RKO (cell line): ENCODE measurements at places on chromosomes 3 and 15.

DNA sequence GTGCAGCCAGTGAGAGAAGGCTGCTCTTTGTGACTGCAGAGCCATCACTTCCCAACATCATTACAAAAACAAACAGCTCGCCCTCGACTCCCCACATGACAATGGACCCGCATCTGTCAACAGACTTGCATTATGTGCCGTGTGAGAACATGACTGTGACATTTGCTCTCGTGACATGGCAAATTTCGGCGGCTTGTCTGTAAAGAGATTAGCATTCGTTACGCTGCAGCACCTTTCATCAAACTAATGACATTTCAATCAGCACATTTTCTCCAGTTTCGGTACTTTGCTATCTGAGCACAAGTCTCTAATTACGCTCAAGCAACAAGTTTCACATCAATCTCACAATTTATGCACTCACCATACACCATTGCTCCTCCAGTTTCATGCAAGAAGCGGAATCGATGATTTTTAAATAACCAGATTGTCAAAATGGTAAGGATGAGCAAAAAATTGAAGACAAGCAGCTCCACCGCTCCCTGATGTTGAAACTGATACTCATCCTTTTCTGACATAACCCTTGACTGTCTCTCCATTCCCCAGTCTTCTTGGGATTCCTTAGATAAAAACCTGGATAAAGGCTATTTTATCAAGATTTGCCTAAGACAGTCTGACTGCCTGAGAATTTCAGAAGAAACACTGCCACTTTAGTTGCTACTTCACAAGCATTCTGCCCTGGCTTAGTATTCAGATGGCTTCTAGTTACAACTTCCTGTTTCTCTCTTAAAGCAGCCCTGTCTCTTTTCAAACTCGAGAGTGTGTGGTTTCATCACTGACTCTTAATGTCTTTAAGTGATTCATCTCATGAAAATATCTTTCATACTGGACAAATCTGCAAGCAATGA, at the start of gene SLC9A9:
Gene SLC9A9, minus strand, starts transcription at position 682 of the 845 bp plus-strand sequence. Its CDS starts 146 bp downstream, at position 536.
- DNase-seq: peak; percentile 35

DNA sequence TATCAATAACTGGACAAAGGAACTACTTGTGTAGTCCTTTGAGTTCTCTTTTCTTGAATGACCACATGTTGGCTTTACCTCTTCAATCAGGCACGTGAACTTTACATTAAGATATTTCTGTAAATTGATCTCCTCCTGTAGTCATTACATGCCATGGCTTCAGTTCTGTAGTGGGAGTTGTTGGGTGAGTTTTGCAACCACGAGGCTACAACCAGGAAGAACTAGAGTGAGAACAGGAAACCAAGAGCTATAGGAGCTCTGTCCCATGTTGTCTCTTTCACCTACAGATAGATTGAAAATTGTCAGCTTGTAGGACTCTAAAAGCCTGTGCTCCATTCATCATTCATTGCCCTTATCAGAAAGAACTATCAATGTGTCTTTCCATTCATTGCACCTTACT, 2.0 kb downstream of the RSRC1 start:
- DNase-seq: no peak

DNA sequence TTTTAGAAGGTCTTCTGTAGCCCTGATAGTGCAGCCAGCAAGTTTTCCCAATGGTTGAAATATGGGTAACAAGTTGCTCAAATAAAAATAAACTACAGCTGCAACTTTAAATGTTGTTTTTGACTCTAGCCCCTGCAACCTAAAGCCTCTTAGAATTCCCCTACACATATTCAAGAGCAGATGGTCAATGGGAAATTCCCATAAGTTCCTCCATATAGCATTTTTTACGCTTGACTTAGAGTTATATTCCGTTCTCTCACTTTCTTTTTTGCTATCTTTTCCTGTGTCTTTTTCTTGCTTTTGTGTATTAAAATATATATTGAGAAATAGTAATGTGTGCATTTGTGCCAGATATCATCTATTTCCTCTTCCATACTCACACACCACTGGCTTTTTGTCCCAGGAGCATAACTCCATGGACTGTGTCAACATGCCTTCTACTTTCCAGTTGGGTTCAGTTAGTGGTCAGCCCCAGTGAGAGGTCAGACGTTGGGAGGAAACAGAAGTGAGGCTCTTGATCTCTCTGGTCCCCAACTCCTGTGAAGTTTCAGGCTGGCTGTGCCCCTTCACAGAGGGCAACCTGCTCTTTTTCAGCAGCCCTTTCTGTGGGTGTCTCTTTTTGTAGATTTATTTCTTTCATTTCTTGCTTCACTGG, 63.3 kb upstream of the TP63 start:
- no peak for DNase-seq

- DNase-seq: no peak
These were observed 637 bp upstream of the CCNDBP1 start for GRCh38 chr15:43184407-43185124.

- no peak for DNase-seq
These were observed 84.9 kb upstream of the SKOR1 start for GRCh38 chr15:67740405-67740804.

GRCh38 chr3:30455840-30456239, 150.6 kb upstream of the TGFBR2 start:
- no peak for DNase-seq

- no peak for DNase-seq
These were observed 15.2 kb upstream of the TMEM212 start for GRCh38 chr3:171827836-171828458.

GRCh38 chr3:81382470-81382869, 379.0 kb downstream of the GBE1 start:
- no peak for DNase-seq

GRCh38 chr3:159266779-159267178, 464.9 kb downstream of the MFSD1 start:
- DNase-seq: peak; percentile 14

DNA sequence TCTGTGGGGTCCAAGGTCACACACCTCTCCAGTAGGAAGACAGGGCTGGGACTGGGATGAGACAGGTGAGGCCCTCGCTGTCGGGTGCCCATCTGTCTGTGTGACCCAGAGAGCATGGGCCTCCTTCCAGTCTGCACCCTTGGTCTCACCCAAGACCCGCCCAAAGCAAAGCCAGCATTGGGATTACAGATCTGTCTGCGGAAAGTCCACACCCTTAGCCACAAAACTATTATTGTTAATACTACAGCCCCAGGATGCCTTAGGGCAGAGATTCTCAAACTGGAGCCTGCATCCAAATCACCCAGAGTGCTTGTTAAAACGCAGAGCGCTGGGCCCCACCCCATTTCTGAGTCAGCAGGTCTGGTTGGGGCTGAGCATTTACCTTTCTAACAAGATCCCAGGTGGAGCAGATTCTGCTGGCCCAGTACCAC, 58.5 kb upstream of the ZNF148 start:
- no peak for DNase-seq

DNA sequence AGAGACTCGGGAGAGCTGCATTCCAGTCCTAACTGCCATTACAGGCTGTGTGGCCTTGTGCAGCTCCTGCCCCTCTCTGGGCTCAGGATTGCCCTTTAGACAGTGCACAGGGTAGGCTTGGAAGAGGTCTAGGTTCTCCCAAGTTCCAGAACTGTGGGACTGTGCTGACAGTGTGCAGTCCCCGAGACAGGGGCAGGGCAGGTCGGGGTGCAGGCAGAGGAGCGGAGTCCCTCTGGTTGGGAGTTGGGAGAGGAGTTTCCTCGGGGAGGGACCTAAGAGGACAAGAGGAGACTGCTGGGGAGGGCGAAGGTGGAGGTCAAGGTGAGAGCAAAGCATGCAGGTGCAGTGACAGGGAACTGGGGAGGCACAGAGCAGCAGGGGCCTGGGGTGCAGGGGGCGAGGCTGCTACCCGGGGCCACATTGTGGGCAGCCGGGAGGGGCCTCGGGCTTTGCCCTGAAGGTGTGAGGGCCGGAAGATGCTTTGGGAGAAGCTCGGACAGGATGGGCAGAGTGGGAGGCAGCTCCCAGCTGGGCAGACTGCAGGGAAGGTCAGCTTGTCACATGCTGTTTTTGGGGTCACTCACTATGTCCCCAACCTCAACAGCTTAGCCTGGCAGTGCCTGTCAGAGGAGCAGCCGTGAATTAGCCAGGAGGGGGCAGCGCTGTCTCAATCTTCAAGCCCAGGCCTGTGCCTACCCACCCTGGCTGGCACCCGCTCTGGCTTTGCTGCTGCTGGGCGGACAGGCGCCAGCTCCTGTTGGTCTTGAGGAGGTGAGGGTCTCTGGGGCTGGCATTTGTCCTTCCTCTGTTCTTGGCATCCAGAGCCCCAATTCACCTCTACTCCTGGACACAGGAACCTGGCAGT, 15.4 kb upstream of the CSPG4 start:
- DNase-seq: peak; percentile 43

- no peak for DNase-seq
These were observed 2.8 kb downstream of the HES1 start for GRCh38 chr3:194138732-194139070.

DNA sequence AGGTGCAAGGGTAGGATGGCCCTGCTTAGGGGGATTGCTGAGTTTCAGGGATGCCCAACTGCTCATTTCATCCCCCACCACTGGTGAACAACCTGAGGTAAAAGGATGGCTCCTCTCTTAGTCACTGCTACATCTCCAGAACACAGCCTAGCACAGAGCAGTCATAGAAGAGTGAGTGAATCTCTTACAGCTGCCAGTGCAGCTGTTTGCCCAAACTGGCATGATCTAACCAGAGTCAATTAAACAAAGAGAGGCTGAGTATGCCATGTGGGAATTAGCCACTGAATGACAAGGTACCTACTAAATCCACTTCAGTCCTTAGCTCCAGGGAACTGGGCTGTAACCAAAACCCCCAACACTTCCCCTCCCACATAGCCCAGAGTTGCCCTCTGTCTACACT, 6.8 kb upstream of the NCKIPSD start:
- DNase-seq: no peak

GRCh38 chr3:13768453-13768852, 111.4 kb downstream of the WNT7A start:
- no peak for DNase-seq

DNA sequence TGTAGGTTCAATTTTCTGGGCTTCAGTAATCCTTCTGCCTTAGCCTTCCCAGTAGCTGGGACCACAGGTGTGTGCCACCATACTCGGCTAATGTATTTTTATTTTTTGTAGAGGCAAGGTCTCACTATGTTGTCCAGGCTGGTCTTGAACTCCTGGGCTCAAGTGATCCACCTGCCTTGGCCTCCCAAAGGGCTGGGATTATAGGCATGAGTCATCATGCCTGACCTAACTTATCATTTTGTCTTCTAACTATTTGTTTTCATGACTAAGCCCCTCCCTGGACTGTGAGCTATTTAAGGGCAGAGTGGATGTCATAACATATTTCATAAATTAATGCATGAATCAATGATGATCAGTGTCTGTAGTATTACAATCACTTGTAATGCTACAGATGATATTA, 56.1 kb upstream of the PIAS1 start:
- peak; percentile 48 for DNase-seq

DNA sequence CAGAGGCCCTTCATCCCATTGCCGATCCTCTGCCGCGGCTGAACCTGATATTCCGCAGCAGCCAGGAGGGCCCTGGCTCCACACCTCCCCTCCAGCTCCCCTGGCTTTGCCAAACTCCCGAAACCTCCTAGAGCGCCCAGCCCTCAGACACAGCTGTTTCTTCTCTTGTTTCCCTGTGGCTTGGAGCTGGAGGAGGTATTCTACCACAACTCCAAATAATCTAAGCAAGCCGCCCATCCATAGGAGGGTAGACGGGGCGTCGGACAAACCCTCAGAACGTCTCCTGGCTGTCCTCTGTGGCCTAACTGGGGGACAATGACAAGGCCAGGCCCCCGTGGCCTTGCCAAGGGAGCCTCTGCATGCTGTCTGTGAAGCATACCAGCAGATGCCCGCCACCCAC, 10.4 kb downstream of the PLA2G4D start:
- DNase-seq: no peak

- DNase-seq: no peak
These were observed at the start of gene COL6A6 for GRCh38 chr3:130516645-130517512. Gene COL6A6, plus strand, starts transcription at chr3:130517177. Its CDS starts 43,188 bp downstream, at chr3:130560365.

GRCh38 chr3:57018246-57018645, 42.2 kb upstream of the SPATA12 start:
- no peak for DNase-seq
